ENCODE measurements at places on chromosomes 3 and 15.

- DNase-seq, result peak; percentile 49
These were observed 6.2 kb upstream of the CTDSPL start for GRCh38 chr3:37855363-37855970.

DNA sequence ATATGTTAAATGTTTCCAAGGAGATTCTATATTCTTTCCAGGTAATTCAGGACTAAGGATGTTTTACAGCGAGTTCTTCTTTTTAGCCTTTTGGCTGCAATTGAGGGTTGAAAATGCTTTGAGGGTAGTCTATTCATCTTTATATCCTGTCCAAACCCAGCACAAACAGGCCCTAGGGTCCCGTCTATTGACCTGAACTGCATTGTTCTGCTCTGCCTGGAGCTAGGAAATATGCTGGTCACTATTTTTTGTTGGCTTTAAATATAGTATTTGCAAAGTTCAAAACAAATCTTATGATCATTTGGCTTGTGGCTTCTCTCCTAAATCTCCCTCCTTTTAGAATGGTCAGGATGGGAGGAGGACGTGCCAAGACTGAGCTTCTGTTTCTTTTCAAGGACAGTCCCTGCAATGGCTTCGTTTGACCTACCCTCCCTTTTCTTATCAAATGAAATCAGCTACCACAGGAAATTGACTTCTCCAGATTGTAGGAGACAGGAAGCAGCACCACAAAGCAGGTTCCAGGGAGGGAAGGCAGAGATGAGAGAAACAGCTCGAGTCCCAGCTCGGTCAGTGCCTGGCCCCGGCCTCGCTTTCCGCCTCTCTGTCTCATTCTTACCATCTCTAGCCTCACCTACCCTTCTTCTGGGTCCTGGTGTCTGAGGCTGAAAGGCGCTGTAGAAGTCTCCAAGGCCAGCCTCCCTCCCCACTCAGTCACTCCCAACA, 27.6 kb upstream of the NRROS start:
- DNase-seq, result peak; percentile 81

- no peak for DNase-seq
These were observed 964 bp downstream of the SLC25A20 start for GRCh38 chr3:48897460-48898376.

GRCh38 chr3:147962408-147963164, 553.4 kb downstream of the ZIC1 start:
- no peak for DNase-seq

GRCh38 chr3:85821130-85821756, 862.5 kb downstream of the CADM2 start:
- peak; percentile 28 for DNase-seq

DNA sequence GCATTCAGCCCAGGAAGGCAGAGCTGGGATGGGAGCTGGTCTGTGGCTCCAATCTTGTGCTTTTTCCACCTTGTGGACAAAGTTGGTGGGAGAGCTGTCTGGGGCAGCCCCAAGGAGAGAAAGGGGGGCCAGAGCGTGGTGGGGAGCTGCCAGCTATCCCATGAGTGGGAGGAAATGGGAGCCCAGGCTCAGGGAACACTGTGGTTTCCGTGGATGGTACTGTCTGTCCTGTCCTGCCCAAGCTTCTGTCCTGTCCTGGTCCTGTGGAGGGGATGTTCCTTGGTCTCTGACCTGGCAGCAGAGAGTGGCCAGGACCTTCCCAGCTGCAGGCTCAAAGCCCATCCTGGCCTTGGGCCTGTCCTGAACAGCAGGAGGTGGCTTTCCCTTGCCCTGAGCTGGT, 72.6 kb upstream of the SEC13 start:
- DNase-seq, result no peak

- no peak for DNase-seq
These were observed 5.5 kb upstream of the COLQ start for GRCh38 chr3:15527031-15527459.

DNA sequence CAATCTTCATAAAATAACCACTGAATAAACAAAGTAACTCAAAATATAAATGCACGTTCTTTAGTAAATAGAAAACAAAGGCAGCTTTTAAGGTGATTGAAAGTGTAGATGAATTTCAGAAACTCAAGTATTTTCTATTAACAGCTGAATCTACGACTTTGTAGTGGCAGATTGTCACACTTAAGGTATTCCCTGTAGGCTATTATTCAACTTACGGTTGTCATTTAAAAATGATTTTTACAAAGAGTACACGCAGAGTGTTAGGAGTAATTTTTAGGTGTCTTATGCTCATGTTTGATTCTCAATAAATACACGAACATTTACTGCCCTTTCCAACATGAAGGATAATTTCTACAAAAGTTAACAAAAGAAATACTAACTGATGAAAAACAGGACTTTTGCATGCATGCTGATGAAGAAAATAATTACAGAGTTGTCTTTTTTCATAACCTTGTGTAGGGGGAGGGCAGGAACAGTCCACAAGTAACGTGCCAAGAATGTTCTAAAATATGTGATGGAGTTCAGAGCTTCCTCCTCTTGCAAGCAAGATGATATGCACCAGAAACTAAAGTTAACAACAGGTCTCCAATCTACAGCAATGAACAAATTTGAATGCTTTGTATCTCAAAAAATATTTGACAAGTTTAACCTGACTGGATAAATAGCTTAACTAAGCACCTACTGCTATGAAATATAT, 16.7 kb downstream of the DCBLD2 start:
- no peak for DNase-seq

DNA sequence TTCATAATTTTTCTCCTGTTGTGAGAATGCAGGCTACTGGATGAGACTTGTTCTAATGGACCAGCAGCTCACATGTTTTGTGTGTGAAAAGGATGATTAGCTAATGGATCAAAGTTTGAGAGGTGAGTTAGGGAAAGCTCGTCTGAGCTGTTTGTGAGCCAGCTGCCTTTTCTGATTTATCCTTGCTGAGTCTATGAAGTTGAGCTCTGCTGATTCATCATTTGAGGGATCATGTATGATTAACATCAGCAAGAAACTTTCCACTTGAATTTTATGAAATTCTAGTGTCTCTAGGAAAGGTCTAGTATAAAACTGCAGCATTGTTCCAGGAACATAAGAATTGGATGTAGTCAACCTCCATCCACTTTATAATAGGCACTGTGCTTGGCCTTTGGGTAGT, 698.7 kb downstream of the NTRK3 start:
- no peak for DNase-seq

GRCh38 chr15:72319360-72319984, 485 bp downstream of the CELF6 start:
- DNase-seq, result no peak

GRCh38 chr15:50906954-50907600, 1.4 kb upstream of the AP4E1 start:
- DNase-seq, result peak; percentile 73

DNA sequence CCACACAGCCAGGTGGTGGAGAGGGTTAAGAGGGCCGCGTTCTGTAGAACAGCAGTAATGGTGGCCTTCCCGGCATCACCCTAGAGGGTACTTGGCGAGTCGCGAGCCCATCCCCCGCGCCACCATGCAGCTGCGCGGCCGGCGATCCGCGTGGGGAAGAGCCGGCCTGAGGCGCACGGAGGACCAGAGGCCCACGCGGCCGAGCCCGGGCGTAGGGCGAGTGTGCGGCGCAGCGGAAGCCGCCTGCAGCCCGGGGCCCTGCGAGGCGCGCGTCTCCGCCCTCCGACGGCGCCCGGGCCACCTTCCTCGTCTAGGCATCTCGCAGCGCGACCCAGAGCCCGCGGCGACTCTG, 423 bp downstream of the TKT start:
- DNase-seq, result no peak

GRCh38 chr3:138861798-138862197, 27.1 kb upstream of the PIK3CB start:
- no peak for DNase-seq

- DNase-seq, result peak; percentile 87
These were observed 308.4 kb downstream of the PDCD6IP start for GRCh38 chr3:34106879-34107278.

DNA sequence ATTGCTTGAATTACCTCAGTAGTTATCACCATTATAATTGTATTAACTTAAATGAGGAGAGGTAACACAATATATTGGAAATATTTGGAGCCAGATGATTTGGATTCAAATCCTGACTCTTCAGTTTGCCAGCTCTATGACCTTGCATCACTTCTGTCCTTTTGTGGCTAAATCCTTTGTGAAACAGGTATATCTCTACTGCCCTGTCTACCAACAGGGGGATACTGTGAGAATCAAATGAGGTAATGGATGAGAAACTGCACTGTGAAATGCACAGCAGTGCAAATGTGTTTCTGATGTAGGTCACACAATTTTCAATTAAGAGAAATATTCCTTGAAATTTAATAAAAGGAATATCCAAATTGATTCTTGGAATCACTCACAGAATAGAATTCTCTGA, 58.8 kb downstream of the CCDC54 start:
- DNase-seq, result no peak

- no peak for DNase-seq
These were observed 180.2 kb upstream of the KCNH8 start for GRCh38 chr3:18968120-18968519.

- no peak for DNase-seq
These were observed 37.8 kb downstream of the CEMIP start for GRCh38 chr15:80816936-80817335.

DNA sequence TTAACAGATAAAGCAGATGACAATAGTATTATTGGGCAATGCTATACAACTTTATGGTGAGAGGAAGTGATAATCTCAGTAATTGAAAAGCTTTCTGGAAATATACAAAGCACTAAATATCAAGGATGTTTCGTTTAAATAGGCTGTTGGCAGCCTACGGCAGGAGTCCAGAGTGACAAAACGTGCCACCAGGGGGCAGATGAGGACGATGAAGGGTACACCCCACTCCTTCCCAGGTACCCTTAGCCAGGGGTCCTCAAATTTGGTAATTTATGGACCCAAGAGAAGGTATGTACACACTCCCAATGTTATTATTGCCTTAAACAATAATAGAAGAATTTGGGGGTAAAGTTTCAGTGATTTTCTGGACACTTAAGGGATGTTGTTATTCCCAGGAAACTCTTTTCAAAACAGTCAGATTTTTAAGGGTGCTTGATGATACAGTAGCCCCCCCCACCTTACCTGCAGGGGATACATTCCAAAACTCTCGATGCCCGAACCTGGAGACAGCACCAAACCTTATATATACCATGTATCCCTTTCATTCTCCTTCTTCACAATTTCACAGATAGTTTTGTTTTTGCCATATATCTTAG, 1.4 kb upstream of the MAGEL2 start:
- DNase-seq, result peak; percentile 19

DNA sequence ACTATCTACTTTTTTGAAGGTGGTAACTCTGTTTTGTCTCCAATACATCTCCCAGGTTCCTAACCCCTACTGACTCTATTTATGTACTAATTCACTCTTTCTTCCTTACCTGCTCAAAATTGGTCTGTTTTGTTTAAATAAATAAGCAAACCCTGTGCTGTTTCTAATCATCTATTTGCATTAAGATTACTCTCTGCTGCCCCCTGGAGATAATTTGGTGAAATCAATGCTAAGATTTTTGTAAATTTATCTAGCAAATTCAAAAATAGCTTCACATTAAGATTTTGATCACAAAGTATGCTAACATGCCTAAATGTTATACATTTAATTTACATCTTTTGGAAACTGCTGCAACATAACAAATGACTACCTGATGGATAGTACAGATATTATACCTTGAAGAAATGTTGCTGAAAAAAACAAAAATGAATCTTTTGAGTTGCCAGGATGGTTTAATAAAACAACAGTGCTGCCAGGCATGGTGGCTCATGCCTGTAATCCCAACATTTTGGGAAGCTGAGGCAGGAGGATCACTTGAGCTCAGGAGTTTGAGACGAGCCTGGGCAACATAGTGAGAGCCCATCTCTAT, 4.4 kb upstream of the CD200R1 start:
- no peak for DNase-seq

GRCh38 chr3:64188810-64189560, 36.3 kb downstream of the PRICKLE2 start:
- DNase-seq, result no peak

DNA sequence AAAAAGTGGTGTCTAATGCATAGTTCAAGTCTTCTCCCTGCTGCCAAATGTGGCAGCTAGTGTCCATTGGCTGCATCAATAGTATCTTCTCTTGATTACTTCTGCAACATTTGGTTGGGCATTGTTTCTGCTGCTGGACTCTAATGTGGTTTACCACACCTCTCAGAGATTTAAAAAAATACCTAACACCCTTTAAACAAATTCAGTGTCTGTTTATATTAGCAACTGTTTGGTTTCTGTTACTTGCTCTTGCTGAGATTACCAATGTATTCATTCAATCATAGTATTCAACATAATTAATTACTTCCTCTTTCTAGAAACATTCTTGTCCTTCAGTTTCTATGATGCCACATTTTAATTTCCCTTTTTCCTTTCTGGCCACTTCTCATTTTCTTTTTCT, 20.3 kb upstream of the NECTIN3 start:
- no peak for DNase-seq

GRCh38 chr3:28905798-28906197, 375.1 kb upstream of the RBMS3 start:
- DNase-seq, result peak; percentile 7

DNA sequence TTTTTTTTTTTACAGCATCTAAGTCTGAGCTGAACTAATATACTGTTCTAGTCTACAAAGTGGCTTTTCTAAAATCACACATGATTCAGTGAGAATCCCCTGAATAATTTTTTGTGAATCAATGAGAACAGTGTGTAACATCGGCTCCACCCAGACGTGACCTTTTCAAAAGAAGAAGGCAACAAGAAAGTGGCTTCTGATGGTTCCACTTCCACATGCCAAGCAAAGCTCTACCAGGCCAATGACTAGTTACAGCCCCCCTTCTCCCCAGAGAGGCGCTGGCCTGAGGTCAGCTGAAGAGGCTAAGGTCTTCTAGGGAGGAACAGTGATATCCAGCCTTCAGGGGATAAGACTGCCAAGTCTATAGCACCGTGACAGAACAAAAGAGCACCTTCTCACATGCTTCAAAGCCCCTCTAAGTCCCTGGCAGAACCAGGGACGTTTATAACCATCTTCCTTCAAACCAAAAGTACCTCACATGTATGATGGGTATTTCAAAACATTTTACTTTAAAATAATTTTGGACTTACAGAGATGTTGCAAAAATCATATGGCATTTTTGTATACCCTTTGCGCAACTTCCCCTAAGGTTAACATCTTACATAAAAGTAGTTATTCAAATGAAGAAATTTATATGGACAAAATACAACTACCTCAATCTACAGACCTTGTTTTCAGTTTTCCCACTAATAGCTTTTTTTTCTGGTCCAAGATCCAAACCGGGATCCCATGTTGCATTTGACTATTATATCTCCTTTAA, 177.9 kb downstream of the OSBPL10 start:
- DNase-seq, result no peak

All from Jurkat, Clone E6-1 (cell line).